ENCODE measurements at places on chromosomes 1 and 21. TPM values are rescaled to one million over a fixed set of nuclear protein-coding genes. Genes with fewer than 3 reads are reported as not detected.

FAM72B gene
- 1.4 TPM for total RNA-seq

PTGFR gene
- total RNA-seq: 7.1 TPM

CNIH3 gene
- total RNA-seq: 5.5 TPM

DNA sequence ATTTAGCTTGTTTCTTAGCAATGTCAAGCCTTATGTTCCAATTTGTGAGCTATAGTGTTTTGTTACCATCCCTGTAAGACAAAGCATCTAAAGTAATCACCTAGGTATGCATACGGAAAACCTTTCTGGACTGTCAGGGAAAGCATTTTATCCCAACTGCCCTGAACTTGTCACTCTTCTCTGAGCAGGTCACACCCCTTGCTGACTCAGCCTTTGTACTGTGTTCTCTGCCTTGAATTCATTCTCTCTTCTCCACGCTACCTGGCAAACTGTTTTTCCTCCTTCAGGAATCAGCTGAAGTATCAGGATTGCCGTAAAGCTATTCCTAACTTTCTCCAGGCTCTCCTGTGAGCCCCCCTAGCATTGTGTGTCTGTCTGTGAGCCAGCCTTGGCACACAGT, 54.2 kb downstream of the PBX1 start:
- no peak for DNase-seq

Measured in adrenal gland (tissue), 19 donors.